ENCODE measurements at places on chromosomes 1 and 21.
A peak's percentile ranks its signal among the peaks of the same experiment; 100 is the strongest.

DNA sequence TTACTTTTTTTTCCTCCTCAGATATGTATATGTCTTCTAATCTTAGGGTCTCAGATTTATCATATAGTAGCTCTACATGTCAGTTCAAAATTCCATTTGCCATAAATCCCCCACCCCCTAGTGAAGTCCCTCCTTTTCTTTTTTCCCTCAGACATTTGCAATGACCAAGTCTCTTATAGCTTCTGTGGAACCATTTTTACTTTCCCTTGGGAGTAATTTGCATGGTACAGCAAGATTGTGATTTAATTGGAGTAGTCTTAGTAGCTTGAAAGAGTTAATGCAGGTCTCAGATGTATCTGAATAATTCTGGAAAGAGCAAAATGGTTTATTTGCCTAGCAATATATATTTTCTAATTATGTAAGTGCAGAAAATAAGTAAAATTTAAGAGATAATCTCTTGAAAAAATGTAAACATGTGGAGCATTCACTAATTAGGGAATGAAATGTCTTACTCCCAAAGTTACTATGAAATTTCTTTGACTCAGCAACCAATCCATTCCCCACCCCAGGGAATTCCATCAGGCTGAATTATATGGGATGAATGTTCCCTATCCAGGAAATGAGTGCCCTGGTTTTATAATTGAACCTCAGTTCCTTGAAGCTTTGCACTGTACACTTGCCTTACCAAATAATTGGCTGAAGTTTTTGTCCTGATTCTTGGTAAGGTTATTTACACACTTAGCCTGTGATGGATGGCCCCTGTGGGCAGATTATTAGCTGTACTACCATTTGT is 267.0 kb downstream of the DNM3 start:
- DNase-seq = no peak

DNA sequence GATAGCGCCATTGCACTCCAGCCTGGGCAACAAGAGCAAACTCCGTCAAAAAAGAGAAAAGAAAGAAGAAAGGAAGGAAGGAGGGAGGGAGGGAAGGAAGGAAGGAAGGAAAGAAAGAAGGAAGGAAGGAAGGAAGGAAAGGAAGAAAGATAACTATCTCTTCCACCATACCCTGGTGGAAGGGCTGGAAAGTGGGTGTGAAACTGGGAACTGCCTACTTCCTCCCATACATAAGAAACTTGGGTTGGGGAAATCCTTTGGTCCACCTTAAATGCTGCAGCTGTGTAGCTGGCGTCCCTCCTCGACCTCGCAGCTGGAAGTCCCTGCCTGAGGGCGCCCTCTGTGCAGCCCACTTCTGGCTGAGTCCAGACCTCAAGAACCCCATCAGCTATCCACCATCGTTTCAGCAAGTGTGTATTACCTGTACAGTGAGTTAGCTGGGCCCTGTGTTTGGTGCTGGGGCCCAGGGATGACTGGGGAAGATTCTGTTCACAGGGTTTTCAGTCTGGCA is 4.6 kb upstream of the FAM167B start:
- no peak for DNase-seq

DNA sequence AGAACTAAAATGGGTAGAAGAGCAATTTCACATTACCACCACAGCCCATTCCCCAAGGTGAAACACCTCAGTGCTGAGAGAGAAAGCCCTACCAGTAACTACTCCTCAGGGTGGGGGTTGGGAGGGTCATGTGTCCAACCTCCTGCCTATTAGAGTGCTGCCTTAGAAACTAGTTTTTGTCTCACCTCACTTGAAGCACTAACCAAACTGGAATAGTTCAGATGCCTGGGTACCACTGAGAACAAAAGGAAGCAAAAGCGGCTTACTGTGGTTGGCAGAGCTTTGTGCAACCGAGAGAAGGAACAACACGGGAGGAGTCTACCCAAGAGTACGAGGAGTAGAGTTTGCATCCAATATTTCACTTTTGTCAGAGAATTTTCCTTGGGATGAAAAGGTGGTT is 1207.5 kb upstream of the ADGRL2 start:
- DNase-seq = no peak

- no peak for DNase-seq
These were observed 27.9 kb downstream of the PGM1 start for GRCh38 chr1:63621075-63621474.

GRCh38 chr1:115911294-115911693 is 65.0 kb upstream of the SLC22A15 start:
- no peak for DNase-seq

DNA sequence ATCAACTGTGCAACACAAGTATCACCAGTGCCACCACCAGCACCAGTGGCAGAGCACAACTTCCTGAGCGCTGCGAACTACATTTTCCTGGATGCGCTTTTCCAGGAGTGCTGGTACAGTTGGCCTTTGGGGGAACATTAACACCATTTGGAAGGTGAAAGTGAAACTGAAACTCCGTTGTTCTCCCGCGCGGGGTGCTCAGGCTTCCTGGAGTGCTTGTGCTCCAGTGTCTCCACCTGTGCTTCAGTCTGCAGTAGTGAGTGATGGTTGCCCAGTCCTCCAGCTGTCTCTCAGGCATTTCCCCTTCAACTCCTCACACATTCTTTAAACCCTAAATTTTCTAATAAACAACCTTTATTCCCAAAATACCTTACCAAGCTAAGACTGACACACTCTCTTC is 187.8 kb downstream of the LRRIQ3 start:
- DNase-seq = peak; percentile 37

- no peak for DNase-seq
These were observed 12.2 kb upstream of the FASLG start for GRCh38 chr1:172646653-172647052.

DNA sequence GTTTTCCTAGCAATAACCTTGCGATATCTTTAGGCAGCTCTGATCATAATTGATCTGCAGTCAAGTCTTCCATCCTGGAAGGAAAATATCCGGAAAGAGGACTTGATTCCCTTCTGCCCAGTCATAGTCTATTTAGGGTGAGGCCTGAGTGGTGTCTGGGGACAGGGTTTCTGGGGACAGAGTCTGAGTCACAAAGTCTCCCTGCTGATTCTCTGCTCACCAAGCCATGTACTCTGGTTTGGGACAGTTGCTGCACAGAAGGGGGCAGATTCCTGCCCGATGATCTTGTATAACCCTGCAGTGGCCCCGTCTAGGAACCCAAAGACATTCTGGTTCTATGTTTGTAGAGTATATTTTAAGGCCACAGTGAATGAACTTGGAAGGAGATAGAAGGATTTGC is 178.8 kb downstream of the KCNJ6 start:
- DNase-seq = no peak

DNA sequence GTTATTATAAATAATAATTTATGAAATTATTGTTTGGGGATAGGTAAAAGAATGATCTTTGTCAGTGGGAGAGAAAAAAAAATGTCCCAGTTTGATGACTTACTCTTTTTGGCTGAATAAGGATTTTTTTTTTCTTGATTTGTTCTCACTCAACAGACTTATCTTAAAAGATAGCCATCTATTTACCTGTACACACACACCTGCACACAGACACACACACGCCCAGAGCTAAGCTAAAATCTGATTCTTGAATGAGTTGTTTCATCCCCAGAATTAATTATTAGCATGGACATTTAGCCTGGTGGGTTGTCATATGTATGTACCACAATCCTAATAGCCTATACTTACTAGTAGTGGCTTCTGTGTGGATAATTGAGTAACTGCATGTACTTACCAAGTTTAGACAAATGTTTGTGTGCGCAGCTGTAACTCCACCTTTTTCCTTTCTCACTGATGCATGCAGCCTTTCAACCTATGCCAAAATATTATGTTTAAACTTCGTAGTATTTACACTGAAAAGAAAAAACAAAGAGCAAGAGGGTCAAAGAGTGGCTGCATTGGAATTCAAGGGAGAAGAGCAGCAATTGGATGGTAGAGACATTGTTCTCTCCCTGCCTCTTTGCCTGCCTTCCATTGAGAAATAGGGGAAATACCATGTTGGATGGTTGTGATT is 174.3 kb downstream of the ADGRL2 start:
- DNase-seq = no peak

DNA sequence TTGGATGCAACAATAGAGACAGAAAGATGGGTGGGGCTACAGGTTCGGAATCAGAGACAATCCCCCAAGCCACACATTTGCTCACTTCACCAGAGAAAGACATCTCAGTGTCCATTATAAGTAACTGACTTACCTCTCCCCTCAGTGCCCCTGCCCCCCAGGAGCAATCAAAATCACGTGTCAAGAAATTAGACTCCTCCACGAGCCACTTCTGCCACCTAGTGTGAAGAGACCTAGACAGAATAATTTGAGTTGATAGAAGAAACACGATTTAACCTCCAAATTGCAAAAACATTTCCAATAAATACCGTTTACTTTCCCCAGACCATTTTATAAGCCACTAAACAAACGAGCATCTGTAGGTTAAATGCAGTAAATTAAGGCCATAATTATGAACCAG is 123.2 kb downstream of the SLC30A10 start:
- no peak for DNase-seq

- no peak for DNase-seq
These were observed 39.2 kb downstream of the MX1 start for GRCh38 chr21:41465176-41465781.

GRCh38 chr1:55697997-55698535 is 482.9 kb upstream of the USP24 start:
- no peak for DNase-seq

- DNase-seq = no peak
These were observed 10.1 kb upstream of the PADI1 start for GRCh38 chr1:17194615-17195528.

DNA sequence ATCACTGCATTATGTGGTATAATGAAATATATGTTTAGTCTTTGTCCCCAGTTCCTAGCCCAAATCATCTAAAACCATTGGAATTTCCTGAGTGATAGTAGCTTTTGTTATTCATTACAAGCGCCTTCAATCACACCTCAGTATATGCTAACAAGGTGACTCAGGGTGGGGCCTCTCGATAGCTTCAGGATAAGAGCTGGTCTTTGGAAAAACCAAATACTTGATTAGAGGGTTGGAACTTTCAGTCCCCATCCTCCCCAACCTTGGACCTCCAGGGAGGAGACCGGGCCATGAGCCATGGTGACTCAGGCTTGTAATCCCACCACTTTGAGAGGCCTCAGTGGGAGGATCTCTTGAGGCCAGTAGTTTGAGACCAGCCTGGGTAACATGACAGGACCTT is 5.1 kb upstream of the BRDT start:
- no peak for DNase-seq

DNA sequence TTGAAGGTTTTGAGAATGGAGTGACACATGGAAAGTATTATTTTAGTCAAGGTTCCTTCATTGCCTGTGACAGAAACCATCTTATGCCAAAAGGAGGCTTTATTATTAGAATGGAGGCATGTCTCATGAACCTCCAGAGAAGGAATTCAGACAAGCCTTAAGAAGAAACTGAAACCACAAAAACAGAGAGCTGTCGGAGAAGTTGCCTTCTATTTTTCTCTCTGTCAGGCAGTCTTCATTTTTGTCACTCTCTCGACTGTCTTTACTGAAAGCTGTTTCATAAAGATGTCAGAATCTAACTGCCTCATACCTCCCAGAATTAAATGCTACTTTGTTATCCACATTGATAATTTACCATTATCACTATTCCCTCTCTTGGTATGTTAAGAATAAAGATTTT is 434.7 kb upstream of the ADGRL4 start:
- no peak for DNase-seq

GRCh38 chr1:51669816-51670215 is 52.9 kb downstream of the OSBPL9 start:
- DNase-seq = no peak

DNA sequence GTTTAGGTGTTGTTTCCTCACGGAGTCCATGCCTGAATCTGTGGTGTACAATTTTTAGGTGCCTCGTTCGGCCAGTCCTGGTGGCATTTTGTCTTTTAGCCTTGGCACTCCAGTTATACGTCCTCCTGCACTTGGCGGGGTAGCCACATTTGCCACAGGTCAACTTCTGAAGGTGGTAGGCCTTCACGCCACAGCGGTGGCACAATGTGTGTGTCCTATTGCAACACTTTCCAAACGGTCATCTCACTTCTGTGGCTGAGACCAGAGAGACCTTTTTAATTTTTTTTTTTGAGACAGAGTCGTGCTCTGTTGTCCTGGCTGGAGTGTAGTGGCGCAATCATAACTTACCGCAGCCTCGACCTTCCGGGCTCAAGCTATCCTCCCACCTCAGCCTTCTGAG is 49.1 kb downstream of the CAMTA1 start:
- no peak for DNase-seq

GRCh38 chr1:83694449-83694848 is 304.5 kb downstream of the TTLL7 start:
- no peak for DNase-seq

GRCh38 chr1:156624814-156625435 is 5.7 kb downstream of the HAPLN2 start:
- no peak for DNase-seq

- no peak for DNase-seq
These were observed 54.6 kb downstream of the RAP1GAP start for GRCh38 chr1:21614419-21615115.

DNA sequence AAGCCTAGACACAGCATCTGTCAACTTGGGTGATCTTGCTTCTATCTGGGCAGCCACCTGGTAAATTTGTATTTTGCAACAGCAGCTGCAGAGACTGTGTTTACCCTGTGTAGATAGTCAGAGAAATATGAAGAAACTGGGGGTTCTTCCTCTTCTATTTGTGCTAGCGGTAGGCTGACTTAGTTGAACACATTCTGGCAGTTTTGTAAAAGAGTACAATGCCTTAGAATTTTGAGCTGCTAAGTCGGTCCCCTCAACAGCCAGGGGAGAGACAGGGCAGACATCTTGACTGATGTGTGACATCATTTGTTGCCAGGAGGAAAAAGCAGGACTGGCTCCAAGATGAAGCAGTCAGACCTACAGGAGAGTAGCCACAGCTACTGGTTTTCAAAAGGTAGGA is 53.7 kb downstream of the KCNJ6 start:
- no peak for DNase-seq

DNA sequence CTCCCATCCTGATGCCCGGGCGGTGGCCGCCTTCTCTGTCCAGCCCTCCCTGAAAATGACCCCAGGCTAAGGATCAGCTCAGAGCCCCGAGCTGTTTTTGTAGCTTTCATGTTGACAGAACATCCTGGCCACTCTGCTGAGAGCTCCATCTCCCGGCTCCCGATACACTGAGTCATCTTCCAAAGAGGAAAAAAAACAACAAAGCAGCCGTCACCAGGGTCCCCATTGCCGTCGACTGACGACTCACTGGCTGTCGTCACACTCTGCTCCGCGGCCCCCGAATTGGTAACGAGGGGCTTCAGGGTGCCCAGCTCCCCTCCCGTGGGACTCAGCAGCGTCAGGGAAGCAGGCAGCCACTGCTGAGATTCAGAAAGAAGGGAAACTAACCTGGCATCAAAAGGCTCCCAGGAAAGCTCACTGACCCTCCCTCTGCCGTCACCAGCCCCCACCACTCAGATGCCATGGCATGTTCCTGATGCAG is 67.2 kb downstream of the CD46 start:
- no peak for DNase-seq

GRCh38 chr1:32316903-32317277 is 19.1 kb downstream of the MARCKSL1 start:
- DNase-seq = no peak

DNA sequence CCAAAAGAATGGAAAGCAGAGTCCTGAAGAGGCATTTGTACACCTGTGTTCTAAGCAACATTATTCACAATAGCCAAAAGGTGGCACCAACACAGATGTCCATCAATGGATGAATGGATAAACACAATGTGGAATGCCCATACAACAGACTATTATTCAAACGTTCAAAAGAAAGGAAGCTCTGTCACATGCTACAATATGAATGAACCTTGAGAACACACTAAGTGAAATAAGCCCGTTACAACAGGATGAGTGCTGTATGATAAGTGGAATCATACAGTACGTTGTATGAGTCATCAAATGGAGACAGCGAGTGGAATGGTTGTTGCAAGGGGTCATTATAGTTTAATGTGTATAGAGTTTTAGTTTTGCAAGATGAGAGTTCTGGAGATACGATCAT is 80.1 kb downstream of the SH3BGR start:
- DNase-seq = no peak
